ENCODE measurements at places on chromosomes 6 and 20. TPM values are rescaled to one million over a fixed set of nuclear protein-coding genes. Genes with fewer than 3 reads are reported as not detected.
A peak's percentile ranks its signal among the peaks of the same experiment; 100 is the strongest.

DNA sequence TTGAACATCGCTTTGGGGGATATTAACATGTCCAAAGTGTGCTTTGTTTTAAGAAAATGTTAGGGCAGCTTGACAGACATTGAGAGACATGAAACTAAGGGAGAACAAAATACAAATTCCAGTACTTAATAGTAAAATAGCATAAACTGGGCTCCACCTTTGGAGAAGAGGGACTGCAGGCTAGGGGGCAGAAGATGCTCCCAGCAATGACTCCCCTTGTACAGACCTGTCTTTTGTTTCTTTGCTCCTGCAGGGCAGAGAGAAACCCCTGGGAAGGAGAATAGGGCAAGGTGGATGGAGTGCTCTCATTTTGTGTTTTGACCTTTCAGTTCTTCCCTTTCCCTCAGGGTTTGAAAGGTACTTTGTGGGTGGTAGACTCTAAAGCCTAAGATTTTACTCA, 115.6 kb upstream of the PLCB4 start:
- DNase-seq: no peak

DNA sequence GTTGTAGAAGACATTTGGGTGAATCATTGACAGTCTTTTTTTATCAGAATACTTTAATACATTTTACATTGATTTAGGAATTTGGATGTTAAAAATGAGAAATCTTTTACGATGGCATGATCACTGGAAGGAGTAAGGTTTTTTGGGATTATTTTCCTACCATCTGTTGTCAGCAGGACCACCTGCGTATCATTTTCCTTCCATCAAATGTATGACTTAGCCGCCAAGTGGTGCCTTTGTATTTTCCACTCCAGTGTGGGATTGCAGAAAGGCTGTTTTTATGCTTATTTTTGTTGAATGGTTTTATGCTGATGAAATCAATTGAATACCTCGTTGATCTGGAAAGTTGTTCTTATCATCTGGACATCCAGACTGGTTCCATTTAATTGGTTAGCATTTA, 35.8 kb downstream of the AKAP12 start:
- no peak for DNase-seq

DNA sequence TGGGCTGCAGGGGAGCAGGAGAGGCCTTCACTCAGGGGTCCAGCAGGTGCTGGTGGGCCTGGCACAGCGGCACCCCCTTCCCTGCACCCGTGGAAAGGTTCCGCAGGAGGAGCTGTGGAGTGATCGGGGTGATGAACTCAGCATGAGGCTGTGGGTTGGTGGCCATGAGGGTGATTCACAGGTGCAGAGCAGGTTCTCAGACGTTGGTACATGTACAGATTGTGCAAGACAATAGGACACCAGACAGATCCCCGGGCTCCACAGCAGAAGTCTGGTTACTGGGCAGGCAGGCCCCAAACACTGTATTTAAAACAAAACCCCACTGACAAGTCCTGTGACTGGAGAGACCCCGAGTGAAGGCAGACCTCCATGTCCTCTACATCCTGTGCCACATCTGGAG, 151.6 kb upstream of the CDH4 start:
- DNase-seq: no peak

DNA sequence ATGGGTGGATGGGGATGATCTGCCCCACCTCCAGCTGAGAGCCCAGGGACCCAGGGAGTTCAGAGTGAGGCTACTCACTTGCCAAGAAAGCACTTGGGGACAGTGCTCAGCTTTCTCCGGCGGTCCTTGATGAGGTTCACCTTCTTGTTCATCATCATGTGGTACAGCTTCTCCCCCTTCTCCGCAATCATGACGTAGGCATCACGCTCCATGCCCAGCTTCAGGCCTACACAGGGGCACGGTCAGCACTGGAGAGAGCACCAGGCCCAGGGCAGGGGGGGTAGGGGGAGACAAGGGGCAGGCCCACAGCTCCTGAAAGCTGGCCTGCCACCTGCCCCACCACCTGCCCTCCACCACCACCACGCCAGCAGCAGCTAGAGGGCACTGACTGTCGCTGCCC, 139.2 kb downstream of the PREX1 start:
- no peak for DNase-seq

Gene EFCAB8
- total RNA-seq: 0.81 TPM

DNA sequence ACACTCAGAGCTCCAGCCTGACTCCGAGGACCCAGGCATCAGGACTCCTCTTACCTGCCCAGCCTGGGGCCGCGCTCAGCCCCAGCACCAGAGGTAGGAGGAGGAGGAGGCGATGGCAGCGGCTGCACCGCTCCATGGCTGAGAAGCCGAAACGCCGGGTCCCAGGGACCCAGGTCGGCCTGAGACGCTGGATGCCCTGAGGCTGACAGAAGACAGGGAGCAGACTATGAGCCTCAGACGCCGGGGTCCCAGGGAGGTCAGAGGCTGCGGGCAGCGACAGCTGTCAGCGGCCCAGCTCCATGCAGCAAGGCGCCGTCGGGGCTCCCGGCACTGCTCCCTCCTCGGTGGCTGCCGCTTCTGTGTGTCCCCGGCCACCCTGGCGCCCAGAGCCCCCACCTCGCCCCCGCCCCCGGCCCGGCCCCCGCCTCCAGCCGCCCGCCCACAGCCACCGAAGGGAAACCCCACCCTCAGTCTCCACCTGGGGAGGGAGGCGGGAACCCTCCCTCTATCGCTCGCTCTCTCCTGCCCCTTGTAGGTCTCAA, at the start of gene COL11A2:
Gene COL11A2, minus strand, starts transcription at position 363 of the 542 bp plus-strand sequence. Its CDS starts 227 bp downstream, at position 136.
- peak; percentile 81 for DNase-seq

- DNase-seq: no peak
Observed at GRCh38 chr6:29593199-29593855, 8.4 kb downstream of the OR2H2 start.

DNA sequence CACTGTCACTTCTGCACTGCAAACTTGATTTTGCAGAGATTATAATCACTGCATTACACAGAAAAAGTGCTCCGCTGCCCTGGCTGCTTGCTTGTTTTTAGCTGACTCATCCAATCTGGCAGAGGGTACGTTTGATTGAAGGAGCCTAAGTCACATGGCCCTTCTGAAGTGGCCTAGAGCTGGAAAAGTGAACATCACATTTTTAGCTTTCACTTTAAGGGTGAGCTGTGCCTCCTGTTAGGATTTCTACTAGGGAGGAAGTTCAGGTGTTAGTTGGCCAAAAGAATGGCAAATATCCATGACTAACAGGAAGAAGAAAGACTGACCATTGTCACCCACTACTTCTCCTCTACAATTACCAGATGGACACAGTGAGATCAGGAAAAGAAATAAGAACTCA, 889.1 kb upstream of the MAP3K7 start:
- DNase-seq: no peak

- no peak for DNase-seq
Observed at GRCh38 chr6:32843331-32843978, 392 bp downstream of the PSMB8 start.

Gene SYCP2
- total RNA-seq: 3.1 TPM

- peak; percentile 87 for DNase-seq
Observed at GRCh38 chr6:39543095-39543494, 182.1 kb downstream of the KIF6 start.

DNA sequence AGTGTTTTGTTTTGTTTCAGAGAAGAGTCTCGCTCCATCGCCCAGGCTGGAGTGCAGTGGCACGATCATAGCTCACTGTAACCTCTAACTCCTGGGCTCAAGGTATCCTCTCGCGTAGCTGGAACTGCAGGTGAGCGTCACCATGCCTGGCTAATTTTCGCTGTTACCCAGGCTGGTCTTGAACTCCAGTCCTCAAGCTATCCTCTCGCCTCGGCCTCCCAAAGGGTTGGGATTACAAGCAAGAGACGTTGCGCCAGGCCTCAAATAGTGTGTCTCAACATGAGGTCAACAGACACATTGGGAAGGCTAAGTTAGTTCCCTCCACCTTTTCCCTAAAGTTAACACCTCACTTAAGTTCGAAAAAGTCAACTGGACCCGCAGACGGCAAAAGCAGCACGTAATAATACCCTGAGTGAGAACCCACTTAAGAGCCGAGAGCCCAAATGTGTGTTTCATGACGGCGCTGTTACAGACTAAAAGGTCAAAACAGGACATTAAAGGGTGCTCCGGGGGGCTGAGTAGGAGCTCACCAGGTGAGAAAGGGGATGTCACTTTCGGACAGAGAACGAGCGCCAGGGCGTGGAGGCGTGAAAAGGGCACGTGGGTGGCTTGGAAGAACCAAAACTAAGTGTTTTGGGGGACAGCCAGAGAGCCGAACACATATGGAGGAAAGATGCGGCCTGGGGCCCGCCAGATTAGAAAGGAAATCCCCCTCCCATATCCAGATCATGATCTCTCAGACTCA, 499 bp downstream of the TTI1 start:
- DNase-seq: no peak

DNA sequence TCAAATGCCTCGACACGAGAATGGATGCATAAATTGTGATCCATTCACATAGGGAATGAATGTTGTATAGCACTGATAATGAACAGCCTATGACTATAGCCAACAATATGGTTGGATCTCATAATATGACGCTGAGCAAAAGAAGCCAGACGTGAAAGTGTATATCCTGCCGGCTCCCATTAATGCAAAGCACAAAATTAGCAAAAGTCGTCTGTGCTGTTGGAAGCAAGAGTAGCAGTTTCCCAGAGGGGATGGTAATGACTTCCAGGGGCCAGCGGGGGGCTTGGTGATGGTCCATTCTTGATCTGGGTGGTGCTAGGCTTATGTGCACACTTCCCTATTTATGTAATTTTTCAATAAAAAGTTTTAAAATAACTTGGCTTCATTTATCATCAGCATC, 1.0 kb upstream of the TAGAP start:
- DNase-seq: no peak

Measured in posterior vena cava (tissue), 2 donors.